Kidney (tissue), 22 donors: ENCODE measurements at places on chromosomes 3 and 15. TPM values are rescaled to one million over a fixed set of nuclear protein-coding genes. Genes with fewer than 3 reads are reported as not detected.

DNA sequence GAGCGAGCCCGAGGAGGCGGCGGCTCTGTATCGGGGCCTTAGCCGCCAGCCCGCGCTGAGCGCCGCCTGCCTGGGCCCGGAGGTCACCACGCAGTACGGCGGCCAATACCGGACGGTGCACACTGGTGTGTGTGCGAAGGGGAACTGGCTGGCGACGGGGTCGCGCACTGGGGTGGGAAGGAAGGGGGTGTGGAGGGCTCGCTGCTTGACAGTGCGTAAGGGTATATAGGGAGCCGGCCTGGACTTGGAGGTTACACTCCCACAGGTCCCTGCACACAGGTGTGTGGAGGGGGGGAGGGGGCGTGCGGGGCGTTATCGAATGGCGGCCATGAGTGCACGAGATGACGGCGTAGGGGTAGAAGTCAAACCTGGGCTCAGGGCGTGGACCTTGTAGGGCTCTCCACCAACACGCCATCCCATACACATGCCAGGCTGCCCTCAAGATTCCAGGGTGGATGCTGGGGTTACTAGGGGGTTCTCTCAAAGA is 389 bp downstream of the APEH start:
- no peak for DNase-seq

GRCh38 chr3:141287326-141287725 is 55.7 kb downstream of the PXYLP1 start:
- DNase-seq: no peak

GRCh38 chr15:43528542-43529007 is 11.2 kb downstream of the MAP1A start:
- DNase-seq: no peak

SCG3 gene
- total RNA-seq: 0.13 TPM
